ENCODE measurements at places on chromosomes 11 and 22. TPM values are rescaled to one million over a fixed set of nuclear protein-coding genes. Genes with fewer than 3 reads are reported as not detected.

Gene ACO2
- 43.2 TPM for polyA plus RNA-seq

Gene GUCY1A2
- 0.20 TPM for polyA plus RNA-seq

DNA sequence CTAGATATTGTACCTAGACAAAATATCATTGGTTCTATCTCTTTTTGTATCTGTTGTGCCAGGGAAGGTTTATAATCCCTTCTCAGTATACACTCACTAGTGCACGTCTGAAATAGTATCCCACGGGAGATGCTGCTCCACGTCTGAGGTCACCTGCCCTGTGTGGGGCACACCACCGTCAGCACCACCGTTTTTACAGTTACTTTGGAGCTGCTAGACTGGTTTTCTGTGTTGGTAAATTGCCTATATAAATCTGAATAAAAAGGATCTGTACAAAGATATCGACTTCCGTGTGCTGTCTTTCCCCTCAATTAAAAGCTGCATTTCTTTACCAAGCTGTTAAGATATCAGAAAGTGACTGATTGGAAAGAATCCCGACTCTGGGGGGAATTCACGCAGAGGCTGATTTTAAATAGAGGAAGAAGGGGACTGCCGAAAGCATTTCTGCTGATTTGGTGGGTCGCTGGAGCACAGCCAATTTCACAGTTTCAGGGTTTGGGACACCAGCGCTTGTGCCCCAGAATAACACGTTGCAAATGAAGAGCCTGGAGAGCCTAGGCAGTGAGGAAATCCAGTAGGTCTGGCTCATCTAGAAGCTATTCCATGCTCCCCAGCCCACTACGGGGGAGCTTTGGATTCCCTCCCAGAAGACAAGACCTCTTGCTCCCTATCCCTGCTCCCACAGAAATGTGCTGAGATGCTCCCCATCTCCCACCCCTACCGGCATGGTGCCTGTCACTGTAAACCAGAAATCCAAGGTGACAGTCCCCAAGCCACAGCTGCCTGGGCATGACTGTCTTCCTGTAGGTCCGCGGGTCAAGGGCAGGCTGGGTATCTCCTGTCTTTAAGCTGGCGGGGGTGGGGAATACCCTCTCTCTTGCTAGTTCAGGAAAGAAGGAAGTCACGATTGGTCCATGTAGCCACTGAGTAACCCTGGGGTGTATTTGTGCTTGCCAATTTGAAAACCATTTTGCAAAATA, 12.7 kb upstream of the MYO18B start:
- no peak for DNase-seq

GRCh38 chr11:36273110-36273509, 16.1 kb downstream of the COMMD9 start:
- DNase-seq = no peak

DNA sequence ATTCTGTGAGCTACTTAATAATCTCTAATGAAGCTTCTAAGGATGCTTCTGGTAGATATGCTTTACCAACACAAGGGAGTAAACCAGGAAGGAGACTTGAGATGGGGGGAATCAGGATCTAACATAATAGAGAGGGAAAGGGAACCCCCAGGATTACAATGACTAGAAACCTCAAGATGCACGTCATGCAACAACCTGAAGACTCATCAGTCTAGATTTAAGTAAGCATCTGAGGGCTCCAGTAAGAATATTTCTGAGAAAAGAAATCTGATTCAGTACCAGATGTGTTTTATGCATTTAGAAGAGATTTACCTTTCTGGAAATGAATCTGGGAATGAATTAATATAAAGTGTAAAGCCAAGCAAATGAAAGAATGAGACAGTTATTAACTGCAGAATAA, 15.2 kb downstream of the KDM4D start:
- no peak for DNase-seq

DNA sequence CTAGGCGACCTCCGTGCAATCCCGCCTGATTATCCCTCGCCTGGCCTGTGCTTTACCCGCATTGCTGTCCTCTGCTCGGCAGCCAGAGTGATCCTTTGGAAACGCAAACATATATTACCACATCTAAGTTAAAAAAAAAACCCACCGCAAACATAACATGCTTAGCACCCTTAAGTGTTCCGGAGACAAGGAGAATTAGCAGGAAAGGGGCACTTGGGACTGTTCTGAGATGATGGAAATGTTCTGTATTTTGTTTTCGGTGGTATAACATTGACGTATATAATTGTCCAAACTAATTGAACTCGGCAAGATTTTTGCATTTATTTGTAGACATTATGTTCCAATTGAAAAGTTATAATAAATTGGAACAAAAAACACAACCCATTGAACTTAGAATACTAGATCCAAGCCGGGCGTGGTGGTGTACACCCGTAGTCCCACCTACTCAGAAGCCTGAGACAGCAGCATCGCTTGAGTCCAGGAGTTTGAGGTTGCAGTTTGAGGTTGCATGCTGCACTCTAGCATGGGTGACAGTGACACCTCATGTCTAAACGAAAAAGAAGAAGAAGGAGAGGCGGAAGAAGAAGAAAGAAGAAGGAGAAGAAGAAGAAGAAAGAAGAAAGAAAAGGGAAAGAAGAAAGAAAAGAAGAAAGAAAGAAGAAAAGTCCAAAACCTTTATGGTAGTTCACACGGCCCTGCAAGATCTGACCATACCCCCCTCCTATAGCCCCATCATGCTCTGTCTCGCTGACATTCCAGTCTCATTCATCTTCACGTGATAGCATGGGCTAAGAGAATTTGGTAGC, 604 bp upstream of the POLR3H start:
- no peak for DNase-seq

DNA sequence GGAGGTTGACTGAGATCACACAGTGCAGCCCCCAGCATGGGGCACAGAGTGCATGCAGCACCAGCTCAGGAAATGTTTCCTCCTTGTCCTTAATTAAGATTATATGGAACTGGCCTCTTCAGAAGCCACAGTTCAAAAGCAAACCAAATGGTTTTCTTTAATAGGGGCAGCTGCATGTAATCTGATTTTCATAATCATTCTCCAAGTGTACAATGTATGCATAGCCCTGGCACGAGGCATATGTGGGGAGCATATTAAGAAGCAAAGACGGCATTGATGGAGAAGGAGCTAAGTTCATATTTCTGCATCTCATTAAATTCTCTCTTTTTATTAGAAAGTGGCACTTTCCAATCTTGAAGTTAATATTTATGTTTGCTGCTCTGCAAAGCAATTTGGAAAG, 9.9 kb upstream of the PARVB start:
- DNase-seq = no peak

DNA sequence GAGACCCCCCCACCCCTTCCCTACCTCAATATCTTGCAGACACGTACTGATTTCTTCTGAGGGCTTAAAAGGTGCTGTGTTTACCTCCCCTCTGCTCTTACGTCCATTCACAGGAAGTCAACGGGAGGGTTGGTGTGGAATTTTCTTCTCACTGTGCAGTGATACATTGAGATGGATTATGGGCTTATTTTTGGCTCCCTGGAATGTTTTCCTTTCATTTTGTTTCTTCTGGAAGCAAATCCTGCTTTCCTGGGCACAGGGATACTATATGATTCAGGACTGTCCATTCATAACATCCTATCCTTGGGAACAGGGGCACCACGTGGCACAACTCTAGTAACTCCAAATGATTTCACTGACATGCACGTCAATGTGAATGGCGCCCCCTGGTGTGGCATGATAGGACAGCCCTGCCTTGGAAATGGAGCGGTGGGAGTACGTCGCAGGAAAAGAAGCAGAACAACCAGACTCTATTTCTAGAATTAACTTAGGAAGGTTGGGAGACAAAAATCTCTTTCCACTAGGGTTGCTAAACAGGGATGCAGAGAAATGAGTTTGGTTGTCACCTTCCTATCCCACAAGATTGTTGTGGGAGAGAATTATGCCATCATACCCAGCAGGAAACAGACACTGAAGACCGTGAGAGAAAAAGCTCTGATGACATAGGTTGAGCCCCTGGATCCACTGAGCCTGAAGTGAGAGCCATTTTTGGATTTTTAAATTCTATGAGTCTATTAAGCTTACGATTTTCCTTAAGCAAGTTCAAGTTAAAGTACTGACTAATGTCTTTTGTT, 146.5 kb upstream of the RAG2 start:
- DNase-seq = peak; percentile 45

DNA sequence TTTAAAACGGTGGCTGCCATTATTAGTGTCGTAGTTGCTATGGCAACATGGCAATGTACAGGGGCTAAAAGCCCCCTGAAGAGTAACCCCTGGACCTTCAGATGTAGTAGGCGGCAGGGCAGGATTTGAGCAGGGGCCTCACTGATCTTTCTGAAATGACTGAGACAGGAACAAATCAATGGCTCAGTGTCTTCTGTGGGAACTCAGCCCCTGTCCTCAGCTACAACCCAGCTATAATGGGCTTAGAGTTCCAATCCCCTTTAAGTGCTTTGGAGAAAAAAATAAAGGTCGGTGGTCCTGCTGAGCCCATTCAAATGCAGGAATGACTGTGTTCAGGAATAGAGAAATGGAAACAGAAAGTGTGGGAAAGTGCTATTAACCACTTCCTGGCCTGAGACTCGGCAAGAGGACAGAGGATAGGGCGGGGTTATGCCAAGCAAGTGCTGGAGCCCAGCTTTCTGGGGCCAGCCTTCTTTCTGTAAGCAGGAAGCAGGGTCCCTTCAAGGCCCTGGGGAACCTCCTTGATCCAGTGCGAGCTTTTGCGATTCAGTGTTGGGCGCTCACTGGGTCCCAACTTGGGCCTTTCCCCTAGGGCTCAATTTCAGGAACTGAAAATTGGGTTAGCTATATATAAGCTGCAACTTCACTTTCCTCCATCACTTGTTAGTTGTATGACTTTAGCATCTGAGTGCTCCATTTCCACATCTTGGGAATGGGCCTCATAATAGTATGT, 6.1 kb upstream of the CD82 start:
- no peak for DNase-seq

DNA sequence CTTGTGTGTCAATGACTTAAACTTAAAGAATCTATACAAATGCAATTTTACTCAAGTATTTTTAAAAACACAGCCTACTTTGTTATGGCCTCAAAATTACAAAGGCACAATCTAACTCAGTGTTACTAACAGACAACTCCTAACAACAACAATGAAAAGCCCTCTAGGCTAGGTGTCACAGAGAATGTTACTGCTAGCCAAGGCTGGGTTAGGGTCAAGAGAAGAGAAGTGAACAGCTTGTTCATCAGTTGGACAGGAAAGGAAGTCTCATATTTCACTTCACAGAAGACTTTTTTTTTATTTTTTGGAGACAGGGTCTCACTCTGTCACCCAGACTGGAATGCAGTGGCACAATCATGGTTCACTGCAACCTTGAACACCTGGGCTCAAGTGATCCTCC, 26.0 kb downstream of the CLDN25 start:
- no peak for DNase-seq

GRCh38 chr11:131095511-131096185, 179.4 kb upstream of the SNX19 start:
- no peak for DNase-seq
